ENCODE measurements at places on chromosomes 12 and 14.
A peak's percentile ranks its signal among the peaks of the same experiment; 100 is the strongest.

DNA sequence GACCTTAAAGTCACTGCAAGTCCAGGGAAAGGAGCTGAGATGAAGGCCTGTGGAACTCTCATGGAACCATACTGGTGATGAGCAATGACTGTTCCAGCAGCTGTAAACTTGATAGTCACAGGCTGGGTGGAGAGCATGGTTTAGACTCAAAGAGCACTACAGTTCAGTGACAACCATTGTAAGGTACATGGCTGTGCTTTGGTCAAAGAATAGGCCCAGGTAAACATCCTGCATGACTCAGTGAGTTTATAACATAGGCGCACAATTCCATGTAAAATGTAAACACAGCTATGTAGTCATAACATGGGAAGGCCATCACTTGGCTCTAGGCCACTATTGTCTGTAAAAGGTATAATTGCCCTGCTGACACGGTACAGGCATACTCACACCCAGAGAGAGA is 119.3 kb upstream of the FSCB start:
- DNase-seq: no peak

- DNase-seq: no peak
Measured at GRCh38 chr14:78227248-78228077, 57.3 kb downstream of the NRXN3 start.

DNA sequence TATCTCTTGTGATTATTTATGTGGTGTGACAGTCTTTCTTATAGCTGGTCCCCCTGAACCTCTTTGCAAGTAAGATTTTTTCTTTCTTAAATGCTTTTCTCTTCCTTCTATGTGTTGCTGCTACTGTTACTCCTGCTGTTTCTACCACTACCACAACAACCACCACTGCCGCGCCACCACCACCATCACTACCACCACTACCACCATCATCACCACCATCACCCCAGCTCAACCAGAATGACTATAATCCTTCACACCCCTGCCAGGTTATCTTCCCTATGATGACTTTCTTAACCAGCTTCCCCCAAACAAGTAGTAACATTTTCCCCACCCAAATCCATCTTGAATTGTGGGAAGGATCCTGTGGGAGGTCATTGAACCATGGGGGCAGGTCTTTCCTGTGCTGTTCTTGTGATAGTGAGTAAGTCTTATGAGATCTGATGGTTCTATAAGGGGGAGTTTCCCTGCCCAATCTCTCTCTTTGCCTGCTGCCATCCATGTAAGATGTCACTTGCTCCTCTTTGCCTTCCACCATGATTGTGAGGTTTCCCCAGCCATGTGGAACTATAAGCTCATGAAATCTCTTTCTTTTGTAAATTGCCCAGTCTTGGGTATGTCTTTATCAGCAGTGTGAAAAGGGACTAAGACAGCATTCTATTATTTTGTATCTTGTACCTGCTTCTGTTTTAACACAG is 52.2 kb downstream of the CHST11 start:
- no peak for DNase-seq

- DNase-seq: no peak
Measured at GRCh38 chr12:123948796-123949769, 23.5 kb downstream of the CCDC92 start.

DNA sequence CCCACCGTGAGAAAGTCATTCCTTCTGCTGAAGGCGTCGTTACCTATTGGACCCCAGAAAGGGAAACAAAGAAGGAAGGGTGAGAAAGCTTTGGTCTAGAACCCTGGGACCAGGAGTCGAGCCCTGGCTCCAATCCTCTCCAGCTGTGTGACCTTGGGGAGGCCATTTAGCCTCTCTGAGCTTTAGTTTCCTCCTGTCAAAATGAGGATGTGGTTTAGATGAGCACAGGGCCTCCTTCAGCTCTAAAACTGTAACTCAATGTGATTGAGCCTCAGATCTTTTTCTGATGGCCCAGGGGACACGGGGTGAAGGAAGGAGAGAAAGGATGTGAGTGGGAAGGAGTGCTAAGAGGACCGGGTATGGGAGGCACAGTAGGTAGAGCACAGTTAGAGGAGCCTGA is 7.7 kb downstream of the JDP2 start:
- DNase-seq: no peak

GRCh38 chr12:100474617-100475016 is 951 bp downstream of the NR1H4 start:
- DNase-seq: no peak

- no peak for DNase-seq
Measured at GRCh38 chr14:39626589-39627576, 194.7 kb upstream of the FBXO33 start.

GRCh38 chr12:42910656-42911055 is 321.1 kb upstream of the PRICKLE1 start:
- no peak for DNase-seq

DNA sequence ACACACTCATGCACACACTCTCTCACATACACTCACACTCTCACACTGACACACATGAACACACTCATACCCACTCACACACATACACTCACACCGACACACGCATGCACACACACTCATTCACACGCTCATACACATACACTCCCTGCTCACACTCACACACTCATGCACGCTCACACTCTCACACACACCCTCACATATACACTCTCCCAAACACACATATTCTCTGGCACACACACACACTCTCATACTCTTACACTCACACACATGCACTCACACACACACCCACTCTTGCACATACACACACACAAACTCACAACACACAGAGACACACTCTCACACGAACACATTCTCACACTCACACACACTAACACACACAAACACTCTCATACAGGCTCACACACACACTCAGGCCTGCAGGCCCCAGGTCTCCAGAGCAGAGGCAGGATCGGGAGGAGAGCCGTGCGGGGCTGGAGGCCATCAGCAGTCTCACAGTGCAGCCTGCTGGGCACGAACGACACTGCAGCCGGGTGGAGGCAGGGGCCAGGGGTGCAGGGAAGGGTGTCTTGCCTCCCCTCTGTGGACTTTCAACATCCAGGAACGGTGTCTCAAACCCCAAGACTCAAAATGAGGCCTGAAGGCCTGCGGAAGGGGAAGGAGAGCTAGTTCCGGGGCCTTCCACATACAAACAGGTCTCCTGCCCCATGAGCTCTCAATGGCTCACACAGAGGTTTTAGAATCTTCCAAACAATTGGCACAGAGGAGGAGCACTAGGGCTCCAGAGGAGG is 148.7 kb downstream of the ANO2 start:
- DNase-seq: no peak

DNA sequence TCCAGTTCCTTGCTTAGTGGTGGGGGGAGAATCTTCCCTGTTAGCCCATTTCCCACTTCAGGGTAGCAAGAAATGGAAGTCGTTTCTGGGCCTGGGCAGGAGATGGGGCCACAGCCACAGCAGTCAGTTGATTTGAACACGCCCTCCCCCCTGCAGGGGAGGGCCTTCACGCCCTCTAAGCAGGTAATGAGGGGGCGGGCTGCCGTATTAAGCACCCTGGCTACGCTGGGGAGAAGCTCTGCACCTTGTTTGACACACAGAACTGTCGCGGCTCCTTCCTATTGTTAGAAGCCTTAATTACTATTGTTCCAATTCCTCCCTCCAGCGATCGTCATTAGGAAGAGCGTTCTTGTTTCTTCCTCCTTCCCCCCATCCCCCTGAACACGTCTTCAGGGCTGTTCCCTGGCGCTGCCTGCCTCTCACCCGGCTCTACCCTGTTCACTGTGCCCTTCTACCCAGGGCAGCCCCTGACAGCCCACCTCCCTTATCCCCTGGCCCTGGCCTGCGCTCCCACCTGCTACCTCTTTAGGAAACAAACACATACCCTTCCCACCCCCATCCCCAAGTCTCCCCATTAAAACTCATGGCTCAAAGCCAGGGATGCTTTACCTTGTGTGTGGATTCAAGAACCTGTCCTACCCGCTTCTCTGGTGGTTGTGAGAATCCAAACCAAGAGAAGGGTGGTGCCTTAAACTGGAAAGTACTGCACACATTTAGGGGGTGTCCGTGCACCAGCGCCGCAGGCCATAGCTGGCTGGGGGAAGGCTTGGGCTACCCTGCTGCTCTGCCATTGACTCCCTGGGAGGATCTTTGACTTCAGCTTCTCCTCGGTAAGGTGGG is 137.6 kb downstream of the TSPAN9 start:
- DNase-seq: no peak

DNA sequence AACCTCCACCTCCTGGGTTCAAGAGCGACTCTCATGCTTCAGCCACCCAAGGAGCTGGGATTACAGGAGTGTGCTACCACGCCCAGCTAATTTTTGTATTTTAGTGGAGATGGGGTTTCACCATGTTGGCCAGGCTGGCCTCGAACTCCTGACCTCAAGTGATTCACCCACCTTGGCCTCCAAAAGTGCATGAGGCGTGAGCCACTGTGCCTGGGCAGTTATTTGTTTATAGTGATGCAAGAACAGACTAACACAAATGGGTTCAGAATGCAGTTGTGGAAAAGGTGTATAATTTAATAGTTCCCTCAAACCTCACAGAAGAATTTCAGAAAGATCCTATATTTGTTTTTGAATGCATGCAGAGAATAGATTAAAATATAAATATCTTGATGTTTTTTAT is 447.1 kb downstream of the ZFP36L1 start:
- no peak for DNase-seq

DNA sequence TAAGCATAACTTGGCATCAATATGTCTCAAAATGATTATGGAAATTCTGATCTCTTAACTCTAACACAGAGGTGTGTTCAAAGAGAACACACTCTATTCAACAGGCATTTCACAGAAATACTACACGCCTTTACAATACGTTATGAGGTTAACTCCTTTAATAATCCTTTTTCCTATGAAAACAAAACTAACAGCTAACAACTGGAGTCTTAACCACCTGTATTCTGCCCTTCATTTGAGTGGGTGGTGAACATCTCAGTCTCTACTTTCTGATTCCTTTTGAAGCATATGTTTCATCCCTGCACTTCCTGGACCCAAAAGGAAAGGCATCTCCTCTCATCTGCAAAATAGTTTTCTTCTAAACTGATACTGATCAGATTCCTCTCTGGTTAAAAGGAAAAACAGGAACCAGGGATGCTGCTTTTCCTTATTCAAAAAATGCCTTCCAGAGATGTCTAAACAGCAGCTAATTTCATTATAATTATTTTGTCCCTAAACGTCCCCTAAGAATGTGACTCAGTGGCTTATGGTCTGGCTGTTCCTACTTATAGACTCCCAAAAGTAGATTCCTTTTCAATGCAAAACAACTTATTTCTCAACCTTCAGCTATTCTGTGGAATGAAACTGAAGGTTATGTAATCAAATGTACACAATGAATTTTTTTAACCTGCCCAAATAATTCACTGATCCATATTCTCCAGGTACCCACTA is 24.1 kb downstream of the ITPR2 start:
- DNase-seq: no peak

- no peak for DNase-seq
Measured at GRCh38 chr12:40336573-40337199, 111.9 kb downstream of the LRRK2 start.

- DNase-seq: no peak
Measured at GRCh38 chr12:72468505-72468904, 196.3 kb downstream of the TRHDE start.

- no peak for DNase-seq
Measured at GRCh38 chr14:71701990-71702389, 230.2 kb upstream of the RGS6 start.

GRCh38 chr14:99645545-99646505 is 896 bp downstream of the HHIPL1 start:
- no peak for DNase-seq

- no peak for DNase-seq
Measured at GRCh38 chr12:80101126-80101525, 1.8 kb downstream of the OTOGL start.

GRCh38 chr12:76201316-76201715 is 116.8 kb upstream of the NAP1L1 start:
- no peak for DNase-seq

GRCh38 chr12:99004799-99005466 is 359.8 kb downstream of the APAF1 start:
- no peak for DNase-seq

GRCh38 chr14:32022938-32023466 is 54.1 kb upstream of the ARHGAP5 start:
- no peak for DNase-seq

DNA sequence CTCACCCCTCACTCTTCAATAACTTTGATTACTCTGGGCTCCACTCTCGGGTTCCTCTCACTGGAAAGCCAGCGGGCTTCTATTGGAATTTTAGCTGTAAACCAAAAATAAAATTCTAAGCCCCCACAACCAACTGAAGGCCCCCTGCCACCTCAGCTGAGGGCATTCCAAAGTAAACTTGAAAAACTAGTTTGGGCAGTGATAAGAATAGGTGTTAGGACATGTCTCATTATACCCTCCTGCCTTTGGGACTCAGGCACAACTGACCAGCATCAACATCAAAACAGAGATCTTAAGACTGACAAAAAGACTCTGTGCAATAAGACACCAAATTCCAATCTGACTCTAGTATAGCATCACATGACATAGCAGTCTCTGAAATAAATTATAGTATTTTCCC is 11.9 kb upstream of the TSPAN9 start:
- DNase-seq: no peak

GRCh38 chr14:91317381-91318308 is 73.1 kb upstream of the GPR68 start:
- no peak for DNase-seq

DNA sequence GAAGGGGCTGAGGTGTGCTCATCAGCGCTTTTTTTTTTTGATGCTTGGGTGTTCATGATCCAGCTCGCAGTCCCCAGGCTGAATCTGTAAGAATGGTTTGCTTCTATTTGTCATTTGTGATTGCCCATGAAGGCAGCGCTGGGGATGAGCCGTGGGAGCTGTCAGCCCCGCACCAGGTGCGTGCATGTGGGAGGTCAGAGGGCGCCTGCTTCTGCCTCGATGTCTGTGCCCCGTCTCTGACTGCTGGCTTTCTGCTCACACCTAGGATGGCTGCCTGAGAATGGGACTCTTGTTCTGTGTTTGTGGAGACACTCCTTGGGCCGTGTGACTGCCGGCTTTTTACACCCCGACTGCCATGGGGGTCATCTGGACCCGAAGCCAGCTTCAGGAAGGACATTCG is 141.2 kb upstream of the RTL1 start:
- DNase-seq: no peak

DNA sequence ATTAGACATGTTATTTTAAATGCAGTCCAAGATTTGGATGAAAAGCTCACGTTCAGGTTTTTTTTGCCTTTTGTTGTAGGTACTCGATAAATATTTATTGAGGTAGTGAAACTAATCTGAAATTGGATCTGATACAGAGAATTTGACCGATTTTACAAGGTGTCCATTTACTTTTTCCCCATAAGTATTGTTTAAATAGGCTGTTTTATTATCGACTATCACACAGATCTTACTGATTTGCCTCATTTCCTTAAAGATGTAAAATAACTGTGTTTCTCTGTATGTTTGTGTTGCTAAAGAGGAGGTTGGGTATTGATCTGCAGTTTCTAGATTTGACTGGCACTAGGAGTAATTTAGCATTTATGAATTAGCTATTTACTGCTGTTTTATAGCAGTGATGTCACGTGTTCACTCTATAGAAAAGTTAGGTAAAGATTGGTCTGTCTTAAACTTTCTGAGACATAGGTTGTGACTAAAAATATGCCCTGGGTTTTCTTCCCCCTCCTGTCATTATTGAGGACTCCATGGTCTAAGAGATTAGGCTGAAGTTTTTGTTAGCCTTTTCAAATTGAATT is 3.5 kb downstream of the RAP1B start:
- no peak for DNase-seq

- peak; percentile 16 for DNase-seq
Measured at GRCh38 chr12:89470741-89471509, 53.7 kb downstream of the GALNT4 start.
